ENCODE measurements at places on chromosomes 4 and X. TPM values are rescaled to one million over a fixed set of nuclear protein-coding genes. Genes with fewer than 3 reads are reported as not detected.
A peak's percentile ranks its signal among the peaks of the same experiment; 100 is the strongest.

- no peak for DNase-seq
These were observed 5.5 kb upstream of the TMEM255A start for GRCh38 chrX:120316587-120317283.

Gene TKTL1
- total RNA-seq, result 18.0 TPM

- DNase-seq, result no peak
These were observed 16.4 kb downstream of the NSDHL start for GRCh38 chrX:152847281-152847680.

- DNase-seq, result no peak
These were observed 260.8 kb downstream of the BCOR start for GRCh38 chrX:39836802-39837420.

DNA sequence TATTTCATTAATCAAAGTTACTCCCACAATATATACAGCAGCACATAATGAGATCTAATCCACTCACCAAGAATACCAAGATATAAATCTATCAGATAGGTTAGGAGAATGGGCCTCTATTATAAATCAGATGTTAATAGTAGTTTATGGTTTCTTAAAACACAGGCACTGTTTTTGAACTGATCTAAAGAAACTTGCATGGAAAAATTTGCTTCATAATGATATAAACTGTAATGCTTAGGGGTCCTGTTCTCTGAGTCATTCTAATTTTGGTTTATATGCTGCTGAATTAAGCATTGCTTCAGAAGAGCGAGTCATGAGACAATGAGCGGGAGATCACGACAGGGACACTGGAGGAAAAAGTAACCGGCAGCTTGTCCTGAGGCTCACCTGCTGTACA lies 113.3 kb upstream of the OTUD4 start:
- DNase-seq, result no peak

DNA sequence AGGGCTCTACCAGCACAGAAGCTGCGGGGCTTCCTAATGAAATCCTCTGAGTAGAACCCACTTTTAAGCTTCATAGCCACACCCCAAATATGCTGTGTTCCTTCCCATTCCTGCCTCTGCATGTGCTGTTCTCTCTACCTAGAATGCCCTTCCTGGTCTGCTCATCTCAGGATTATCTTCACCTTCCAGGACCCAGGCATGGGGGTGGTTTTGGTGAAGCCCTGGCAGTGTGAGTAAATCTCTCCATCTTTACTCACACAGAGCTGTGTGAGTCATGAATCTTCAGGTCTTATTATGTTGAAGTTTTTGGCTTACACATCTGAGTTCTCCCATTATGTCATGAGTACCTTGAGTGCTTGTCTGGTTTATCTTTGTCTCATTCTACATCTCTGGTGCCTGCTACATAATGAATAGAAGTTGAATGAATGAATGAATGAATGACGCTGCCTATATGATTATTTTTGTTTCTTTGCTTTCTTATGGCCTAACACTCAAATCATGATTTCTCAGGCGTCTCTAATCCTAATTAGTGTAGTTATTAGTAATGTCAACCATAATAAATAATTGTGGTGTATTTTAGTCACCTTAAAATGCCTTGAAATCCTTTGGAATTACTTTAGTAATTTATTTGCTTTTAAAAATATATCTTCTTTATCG lies 41.9 kb downstream of the HADH start:
- DNase-seq, result no peak

Gene PPBP
- 0.74 TPM for total RNA-seq

DNA sequence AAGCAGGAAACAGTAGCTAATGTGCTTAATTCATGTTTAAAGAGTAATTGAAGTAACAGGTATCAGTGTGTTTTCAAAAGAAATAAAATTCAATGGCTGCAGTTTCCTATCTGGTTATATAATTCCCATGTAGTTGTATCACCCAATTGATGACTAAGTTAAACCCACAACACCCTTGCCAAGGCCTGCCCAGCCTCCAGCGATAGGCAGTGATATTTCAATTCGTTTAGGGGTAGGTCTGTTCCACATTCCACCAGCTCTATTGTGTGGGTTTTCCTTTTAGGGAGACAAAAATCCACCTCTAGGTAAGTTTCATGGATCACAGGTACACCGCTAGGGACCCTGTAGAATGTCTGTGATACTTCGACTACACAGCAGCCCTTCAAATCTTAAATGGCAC lies 24.7 kb upstream of the MXRA5 start:
- DNase-seq, result no peak

Gene SLIT2
- 8.5 TPM for total RNA-seq

DNA sequence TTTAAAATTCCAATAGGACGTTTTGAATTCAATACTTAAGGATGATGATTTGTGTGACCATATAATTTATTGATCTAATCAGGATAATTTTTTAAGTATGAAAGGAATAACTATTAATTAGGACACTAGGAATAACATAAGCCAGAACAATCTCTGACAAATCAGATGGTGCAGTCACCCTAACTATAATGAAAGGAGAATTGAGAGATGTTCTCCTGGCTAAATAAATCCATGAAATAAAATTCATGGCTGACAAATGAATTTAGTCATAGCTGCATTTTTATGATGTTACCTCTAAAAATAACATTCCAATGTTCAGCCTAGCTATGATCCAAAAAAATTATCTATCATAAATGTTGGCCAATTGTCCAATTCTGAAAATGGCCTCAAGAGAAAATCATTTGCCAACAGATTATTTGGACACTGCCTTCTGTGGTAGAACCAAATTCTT lies 190.6 kb upstream of the NEIL3 start:
- no peak for DNase-seq

DNA sequence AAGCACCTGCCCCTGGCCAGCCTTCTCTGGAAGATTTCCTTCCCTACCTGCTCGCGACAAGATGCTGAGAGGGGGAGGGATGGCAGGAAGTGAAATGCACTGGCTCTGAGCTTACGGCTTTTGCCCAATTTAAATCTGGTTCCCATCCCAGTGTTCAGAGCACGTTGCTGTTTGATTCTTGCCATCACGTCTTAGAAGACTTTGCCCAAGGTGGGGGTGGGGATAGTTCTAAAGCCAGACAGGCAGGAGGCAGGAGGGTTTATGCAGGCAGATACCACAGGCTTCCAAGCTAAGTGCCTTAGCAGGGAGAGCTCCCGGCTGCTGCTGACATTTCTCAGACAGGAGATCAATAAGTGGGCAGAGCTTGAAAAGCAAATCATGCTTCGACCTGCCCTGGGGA lies 393.9 kb downstream of the MID1IP1 start:
- no peak for DNase-seq

Gene SFRP2
- 1.4 TPM for total RNA-seq

Gene HS3ST1
- total RNA-seq, result 0.94 TPM

DNA sequence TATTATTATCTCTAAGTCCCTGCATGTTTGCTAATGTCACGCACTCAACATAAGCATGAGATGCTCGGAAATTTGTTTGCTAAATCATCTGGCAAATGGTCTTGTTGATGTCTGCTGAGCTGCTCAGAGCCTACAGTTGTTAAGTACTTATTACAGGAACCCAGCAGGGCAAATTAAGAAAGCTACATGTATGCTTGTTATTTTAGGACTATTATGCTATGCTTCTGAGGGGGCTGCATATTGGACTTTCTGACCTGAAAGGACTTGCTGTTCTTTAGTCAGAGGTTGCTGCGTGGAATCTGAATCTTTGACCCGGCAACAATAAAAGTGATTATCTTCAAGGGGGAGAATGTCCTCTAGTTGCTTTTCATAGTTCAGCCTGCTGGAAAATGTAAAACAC lies 36.3 kb upstream of the TENM3 start:
- no peak for DNase-seq

Gene DGKK
- total RNA-seq, result not detected

DNA sequence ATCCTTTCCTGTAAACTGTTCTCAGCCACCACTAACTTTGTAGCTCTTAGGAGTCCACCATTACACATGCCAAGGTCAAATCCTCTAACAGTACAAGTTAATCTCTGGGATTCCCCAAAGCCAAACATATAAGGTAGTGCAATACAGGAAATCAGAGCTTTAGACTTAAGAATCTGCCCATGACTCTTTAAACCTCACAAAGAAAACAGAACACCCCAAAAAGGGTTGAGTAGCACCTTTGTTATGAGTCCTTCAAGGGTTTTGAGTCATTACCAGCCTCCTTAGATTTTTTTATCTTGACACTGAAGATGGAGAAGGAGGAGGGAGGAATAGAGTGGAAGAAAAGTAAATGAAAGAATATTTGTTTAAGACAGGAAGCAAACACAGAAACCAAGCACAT lies 243.9 kb upstream of the SPANXN1 start:
- no peak for DNase-seq

DNA sequence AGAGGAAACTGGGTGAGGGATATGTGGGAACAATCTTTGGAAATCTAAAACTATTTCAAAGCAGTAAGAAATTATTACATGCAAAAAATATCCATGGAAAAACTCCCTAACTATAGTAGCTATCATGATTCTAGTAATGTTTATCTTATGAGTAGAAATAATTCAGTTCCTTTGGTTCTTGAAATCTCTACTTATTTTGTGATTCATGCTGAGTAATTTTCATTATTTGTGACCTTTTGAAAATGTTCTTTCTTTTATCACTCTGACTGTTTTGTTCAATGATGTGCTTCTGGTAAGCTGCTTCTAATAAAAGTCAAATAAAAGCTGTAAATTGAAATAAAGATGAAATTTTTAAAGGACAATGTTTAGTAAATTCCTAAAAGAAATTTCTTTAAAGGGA lies 40.4 kb upstream of the MAGEB10 start:
- DNase-seq, result no peak

DNA sequence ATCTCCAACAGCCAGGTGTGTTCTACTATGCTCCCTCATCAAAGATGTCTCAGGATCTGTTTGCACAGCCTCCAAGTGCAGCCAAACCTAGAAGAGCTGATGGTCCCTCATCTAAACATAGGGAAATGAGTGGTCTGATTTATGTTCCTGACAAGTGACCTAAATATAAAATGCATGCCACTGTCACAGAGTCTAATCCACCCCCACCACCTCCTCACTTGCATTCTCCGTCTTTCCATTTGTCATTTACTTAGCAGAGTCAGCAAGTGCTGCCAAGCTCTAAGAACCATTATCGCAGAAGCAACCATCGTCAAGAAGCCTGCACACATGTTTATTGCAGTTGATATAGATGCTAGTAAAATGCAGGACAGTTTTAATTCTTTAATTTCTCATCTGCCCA lies 33.1 kb upstream of the VCX3A start:
- no peak for DNase-seq

- peak; percentile 62 for DNase-seq
These were observed 94.5 kb downstream of the DHX15 start for GRCh38 chr4:24489870-24490269.

Gene PLXNA3
- total RNA-seq, result 22.0 TPM

Gene GJB1
- not detected for total RNA-seq

DNA sequence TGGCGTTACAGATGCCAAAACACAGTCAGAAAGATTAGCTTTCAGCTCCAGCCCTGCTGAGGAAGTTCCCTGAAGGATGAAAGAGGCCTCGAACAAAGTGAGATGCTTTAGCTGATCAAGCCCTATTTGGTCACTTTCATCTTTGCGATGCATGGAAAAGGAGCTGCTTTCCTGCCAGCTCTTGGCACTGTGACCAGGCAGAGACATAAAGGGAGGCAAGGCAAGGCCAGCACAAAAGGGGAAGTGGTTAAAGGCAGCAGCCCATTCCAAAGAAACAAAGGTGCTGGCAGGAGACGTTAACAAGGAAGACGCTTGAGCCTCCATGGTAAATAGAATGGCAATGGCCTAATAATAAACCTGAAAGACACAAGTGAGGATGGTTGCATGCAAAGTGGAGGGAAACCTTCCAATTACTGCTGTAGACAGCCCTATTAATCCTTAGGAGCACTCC lies 617.1 kb upstream of the INTU start:
- DNase-seq, result no peak

DNA sequence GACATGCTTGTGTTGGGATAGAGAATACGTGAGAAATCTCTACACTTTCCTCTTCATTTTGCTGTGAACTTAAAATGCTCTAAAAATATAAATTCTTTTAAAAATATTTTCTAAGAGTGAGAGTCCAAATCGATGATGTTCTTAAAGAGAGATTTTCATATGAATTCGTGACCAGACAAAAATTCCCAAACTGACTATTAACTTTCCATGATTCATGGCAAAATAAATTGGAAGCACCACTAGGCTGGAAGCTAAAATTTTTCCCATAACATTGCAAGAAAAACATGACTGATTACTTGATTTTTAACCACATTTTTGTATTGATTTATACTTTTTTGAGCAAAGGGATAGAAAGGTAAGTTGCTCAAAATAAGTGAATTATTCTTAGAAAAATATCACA lies 201.1 kb downstream of the ANTXR2 start:
- no peak for DNase-seq

DNA sequence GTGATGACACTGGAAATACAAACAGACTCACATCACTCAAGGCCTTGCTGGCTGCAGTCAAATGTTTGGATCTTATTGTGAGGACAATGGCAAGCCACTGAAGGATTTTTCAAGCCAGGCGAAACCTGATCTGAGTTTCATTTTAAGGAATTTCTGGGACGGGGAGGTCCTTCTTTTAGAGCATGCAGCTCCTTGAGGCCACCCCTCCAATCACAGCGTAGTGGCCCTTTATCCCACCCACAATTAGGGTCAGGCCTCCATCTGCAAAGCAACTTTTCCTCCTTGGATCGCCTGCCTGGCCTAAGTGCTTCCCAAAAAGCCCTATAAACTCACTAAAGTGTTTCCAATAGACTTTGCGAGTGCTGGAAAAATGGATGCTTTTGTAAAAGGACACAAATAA lies 115.5 kb downstream of the EFHC2 start:
- no peak for DNase-seq

DNA sequence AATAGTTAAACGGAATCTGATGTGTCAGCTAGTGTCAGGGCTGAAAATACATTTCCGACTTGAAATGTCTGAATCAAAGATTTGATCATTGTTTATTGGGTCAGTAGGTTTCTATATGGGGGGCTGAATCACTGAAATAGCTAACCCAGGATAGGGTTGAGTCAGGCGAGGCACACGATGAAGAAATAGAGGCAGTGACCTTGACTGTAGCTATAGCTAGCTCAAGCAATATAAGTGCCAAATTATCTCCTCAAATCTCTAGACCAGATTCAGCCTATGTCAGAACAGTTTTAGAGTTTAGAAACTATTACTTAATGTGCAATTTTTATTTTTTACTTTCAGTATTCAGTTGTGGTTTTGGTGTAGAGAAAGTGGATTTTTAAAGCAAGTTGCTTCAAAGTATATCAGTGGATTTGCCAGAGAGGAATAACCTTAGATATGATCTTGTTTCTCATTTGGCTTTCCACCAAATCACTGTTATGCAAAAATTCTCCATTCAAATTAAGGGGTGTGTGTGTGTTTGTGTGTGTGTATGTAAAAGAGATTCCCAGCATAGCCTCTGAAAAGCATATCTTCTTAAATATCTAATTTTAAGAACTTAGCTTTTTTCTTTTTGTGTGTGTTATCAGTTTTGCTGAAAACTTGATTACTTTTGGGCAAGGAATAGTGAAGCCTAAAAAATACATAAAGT lies 100.3 kb upstream of the RPL34 start:
- no peak for DNase-seq

DNA sequence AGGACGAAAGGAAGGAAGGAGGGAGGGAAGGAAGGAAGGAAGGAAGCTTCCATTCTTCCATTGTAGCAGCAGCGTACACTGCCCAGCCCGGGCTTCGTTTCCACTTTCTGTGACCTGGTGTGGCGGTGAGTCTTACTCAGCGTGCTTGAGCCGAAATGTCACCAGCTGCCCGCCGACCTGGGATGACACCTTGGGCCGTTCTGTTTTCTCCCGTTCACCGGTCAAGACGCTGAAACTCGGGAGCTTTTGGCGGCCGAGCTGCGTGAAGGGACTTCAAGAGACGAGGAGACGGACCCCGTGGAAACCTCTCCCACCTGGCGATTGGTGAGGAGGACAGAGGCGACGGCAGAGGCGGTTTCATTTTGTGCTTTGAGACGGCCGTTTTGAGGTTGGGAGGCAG lies 47.1 kb upstream of the PPP2R3B start:
- DNase-seq, result no peak

- no peak for DNase-seq
These were observed 174.1 kb downstream of the DCLK2 start for GRCh38 chr4:150252306-150252705.
